HS-27A (cell line): ENCODE measurements at places on chromosomes 6 and 20.

DNA sequence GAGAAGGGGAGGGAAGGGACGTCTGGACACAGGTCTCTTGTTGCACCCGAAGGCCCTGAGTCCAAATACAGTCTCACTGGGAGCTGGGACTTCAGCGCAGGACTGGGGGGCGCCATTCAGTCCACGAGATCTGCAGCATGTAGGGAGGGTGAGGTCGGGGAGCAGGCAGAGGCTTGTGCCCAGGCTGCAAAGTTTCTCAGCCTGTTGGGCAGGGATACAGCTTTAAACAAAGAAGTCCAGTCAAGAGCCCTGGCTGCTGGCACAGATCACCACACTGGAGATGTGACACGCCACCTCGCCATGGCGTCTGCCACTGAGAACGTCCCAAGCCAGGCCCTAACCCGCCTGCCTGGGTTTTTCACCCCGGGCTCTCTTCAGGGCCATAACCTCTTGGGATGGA, 256.6 kb downstream of the DLL1 start:
- no peak for DNase-seq

DNA sequence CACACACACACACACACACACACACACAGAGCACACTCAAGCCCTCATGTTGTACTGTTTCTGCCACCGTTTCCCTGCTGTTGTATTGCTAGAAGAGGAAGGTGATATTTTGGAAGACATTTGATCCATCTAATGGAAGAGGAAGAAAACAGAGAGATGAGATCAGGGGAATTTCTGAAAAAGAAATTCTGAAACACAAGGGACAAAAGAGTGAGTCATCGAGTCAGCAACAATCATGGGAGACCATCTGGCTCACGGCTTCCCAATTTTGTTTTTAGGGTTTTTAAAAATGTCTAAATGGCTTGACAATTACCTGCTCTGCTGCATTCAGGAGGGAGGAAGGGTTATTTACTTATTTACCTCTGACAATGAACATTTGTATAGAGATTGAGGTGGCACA, 22.0 kb downstream of the SOX4 start:
- no peak for DNase-seq

- DNase-seq, result no peak
These were observed 39.2 kb upstream of the NHSL1 start for GRCh38 chr6:138538390-138539031.

GRCh38 chr6:85463621-85464259, 13.9 kb downstream of the NT5E start:
- DNase-seq, result no peak

- DNase-seq, result no peak
These were observed 356.4 kb downstream of the CDH4 start for GRCh38 chr20:61608275-61609085.

DNA sequence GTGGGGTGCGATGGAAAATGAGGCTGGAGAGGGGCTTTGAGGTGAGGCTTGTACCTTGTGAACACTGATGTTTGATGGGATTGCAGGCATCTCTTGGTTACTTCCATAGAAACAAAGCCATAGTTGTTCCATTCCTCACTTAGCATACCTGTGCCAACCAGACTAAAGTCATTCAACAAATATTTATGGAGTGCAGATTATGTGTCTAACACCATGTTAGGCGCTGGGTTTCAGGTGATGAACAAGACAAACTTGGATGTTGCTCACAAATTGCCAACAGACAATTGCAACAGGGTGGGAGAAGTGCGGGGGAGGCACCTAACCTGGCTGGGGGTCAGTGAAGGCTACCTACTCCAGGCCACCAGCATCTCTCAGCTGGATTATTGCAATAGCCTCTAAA, 1.5 kb downstream of the TTPAL start:
- no peak for DNase-seq

DNA sequence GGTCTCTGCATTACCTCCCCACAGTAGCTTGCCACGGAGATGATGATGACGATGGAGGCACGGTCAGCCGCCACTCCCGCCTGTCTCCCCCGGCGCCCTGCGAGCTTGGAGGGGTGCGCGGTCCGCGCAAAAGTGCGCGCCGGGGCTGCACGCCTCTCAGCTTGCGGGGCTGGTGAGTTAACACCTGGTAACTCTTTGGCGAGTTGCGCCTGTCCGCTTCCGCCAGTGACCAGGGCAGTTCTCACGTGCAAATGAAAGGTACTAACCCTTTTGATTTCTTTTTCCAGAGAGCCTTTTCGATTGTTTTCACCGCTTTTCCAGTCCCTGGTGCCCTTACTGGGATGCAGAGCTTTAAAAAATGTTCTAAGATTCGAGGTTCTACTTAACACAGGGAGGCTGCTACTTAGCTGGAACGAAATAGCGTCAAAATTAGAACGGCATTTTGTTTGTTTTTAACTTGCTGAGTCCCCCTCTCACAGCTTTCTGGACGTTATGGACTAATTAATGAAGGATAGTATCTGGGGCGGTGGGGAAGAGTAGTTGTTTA, 6.2 kb downstream of the GRIK2 start:
- no peak for DNase-seq

DNA sequence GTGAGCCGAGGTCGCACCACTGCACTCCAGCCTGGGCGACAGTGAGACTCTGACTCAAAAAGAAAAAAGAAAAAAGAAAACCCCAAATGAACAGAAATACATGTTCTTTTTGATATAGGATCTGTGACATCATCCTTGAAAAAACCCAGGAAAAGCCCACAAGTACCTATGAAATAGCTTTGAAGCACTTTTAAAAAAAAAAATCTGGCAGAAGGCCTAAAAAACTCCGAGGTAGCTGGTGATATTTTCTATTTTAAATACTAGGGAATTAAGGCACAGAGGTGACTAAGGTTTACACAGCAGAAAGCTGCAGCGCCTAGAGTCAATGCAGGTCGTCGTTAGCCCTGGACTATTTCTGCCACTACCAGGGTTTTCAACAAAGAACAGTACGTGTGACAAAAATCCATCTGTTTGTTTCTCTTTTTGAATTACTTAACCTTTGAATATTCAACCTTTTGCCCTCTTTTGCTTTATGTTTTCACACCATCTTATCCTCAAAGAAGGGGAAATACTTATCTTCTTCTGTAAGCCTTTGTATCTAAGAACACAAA, 39.4 kb upstream of the EEF1A1 start:
- no peak for DNase-seq

DNA sequence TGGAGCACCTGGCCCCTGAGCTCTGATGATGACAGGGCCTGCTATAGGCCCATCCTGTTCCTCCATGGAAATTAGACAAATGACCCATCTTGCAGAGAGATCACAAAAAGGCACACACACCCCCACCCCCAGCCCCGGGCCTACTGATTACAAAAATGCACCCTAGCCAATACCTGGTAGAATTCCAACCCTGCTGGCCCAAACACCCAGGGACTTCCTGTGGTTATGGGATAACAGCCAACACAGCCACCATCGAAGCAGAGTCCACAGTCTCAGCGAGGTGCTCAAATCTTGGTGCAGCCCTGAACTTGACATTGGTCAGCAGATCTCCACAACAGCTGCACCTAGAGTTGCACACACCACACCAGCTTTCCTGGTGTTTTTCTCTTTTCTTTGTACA, 17.0 kb downstream of the NCR2 start:
- no peak for DNase-seq

- no peak for DNase-seq
These were observed 144.0 kb downstream of the THBS2 start for GRCh38 chr6:169109411-169110220.

DNA sequence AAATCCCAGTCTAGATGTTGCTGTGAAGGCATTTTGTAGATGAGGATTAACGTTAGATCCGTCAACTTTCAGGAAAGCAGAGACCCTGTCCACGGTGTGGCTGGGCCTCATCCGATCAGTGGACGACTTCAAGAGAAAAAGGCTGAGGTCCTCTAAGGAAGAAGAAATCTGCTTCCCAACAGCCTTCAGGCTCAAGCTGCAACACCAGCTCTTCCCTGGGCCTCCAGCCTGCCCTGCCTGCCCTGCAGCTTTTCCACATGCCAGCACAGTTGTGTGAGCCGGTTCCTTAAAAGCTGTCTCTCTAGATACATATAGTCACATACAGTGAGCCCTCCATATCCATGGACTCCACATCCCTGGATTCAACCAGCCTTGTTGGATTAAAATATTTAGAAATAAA, 14.1 kb upstream of the PDE10A start:
- DNase-seq, result no peak

GRCh38 chr6:148325316-148326068, 17.1 kb upstream of the SASH1 start:
- DNase-seq, result no peak

DNA sequence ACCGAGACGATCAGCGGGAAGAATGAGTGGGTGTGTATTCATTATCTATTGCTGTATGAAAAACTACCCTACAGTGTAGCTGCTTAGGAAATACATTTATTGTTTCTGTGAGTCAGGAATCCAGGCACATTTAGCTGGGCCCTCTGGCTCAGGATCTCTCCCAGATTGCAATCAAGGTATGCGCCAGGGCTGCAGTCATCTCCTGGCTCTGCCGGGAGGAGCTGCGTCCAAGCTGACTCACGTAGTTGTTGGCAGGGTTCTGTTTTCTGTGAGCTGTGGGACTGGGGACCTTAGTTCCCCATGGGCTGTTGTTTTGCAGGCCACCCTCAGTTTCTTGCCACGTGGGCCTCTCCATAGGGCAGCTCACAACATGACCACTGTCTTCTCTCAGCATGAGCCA, 68.2 kb upstream of the FUCA2 start:
- no peak for DNase-seq

- no peak for DNase-seq
These were observed 63.4 kb downstream of the MTHFD1L start for GRCh38 chr6:150928882-150929281.

GRCh38 chr6:56538851-56539250, 103.8 kb downstream of the DST start:
- no peak for DNase-seq

DNA sequence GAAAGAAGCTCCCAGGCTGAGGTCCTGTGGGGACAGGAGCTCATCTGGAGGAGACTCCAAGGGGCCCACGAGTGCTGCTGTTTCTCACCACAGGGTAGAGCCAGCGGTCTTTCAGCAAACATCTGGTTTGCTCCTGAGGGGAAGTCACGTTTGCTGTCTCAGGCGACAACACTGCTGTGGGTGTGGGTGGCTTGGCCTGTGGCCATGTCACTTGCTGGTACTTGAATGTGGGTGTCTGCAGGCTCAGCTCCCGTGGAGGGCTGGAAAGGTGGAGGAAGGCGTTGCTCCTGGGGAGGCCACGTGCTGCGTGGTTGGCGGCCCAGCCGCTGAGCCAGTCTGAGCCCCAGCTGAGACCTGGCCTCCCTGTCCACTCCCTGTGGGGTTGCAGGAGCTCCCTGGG, 52.8 kb upstream of the MPC1 start:
- no peak for DNase-seq

- DNase-seq, result no peak
These were observed 18.5 kb downstream of the PACSIN1 start for GRCh38 chr6:34484391-34484790.

- no peak for DNase-seq
These were observed 366.8 kb upstream of the KHDRBS2 start for GRCh38 chr6:62652692-62653328.

GRCh38 chr6:82484001-82484400, 120.4 kb downstream of the TPBG start:
- no peak for DNase-seq

- peak; percentile 79 for DNase-seq
These were observed 75.3 kb downstream of the ELOVL2 start for GRCh38 chr6:10968776-10969175.

DNA sequence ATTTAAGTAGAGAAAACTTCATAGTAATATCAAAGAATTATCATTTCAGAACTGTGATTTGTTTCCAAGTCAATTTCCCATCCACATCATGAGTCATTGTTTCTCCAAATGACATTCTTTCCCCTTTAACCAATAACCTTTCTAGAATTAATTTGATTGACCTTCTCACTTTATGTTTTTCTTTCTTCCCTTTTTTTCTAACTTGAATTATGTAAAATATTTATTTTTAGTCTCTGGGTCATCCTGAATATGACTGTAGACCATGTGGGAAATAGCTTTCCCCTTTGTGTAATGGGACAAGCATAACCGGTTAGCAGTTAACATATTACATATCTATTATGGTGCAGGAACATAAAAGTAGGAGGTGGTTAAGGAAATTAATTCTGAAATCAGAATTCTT, 291.1 kb downstream of the GJA1 start:
- peak; percentile 9 for DNase-seq

DNA sequence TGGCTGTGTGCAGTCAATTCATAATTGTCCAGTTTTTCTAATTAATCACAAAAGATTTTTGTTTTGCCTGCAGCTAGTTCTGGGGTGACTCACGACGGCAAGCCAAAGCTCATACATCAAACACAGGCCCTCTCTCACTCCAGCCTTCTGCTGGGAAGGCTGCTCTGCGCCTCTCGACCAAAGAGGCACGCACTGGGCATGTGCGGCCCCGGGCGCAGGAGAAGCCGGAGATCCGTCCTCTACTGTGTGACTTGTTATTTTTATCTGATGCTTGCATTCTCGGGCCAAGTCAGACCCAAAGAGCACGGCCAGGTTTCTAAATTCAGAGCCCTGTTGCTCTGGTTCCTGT, 98.5 kb downstream of the TFAP2A start:
- DNase-seq, result peak; percentile 36

DNA sequence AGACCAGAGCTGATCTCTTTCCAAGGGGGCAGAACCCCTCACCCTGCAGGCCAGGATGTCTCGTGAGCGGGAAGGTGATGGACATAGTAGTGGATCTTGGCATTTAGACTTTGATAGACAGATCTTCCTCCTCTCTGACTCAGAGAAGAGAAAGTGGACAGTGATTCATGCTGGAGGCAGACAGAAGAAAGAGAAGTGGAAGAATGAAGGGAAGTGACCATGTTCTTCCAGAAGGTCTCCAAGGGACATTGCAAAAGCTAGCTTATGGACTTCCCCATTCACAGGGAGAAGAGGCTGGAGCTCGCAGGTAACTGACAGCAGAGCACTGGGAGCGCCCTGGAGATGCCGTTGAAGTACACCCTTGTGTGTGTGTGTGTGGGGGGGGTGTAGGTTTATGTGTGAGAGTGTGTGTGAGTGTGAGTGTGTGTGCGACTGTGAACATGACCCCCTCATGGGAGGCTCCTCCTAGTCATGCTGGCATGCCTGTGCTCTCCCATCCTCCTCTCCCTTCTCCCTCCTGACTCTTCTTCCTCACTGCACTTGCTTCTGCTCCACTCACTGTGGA, 8.0 kb upstream of the RAET1L start:
- DNase-seq, result no peak

- DNase-seq, result no peak
These were observed 74.6 kb upstream of the TAB2 start for GRCh38 chr6:149242883-149243282.

- no peak for DNase-seq
These were observed 12.3 kb downstream of the TMEM14B start for GRCh38 chr6:10759884-10760329.

DNA sequence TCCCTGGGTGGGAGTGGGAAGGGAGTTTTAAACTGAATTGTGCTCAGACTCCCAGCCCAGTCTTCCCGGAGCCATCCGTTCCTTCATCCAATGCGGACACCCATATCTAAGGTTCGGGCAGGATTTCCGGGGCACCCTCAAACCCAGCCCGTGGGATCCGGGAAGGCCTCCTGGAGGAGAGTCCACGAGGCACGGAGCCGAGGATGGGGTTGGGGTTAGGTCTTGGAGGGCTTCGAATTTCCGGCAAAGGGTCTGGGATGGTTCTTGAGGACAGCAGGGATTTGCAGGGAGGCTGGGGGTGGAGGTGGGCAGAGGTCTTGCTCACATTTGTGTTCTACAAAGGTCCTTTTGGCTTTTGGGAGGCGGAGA, 49.5 kb upstream of the SLC32A1 start:
- no peak for DNase-seq
